ENCODE measurements at places on chromosomes 16 and 17. TPM values are rescaled to one million over a fixed set of nuclear protein-coding genes. Genes with fewer than 3 reads are reported as not detected.

The ARL5C gene
- total RNA-seq: not detected

DNA sequence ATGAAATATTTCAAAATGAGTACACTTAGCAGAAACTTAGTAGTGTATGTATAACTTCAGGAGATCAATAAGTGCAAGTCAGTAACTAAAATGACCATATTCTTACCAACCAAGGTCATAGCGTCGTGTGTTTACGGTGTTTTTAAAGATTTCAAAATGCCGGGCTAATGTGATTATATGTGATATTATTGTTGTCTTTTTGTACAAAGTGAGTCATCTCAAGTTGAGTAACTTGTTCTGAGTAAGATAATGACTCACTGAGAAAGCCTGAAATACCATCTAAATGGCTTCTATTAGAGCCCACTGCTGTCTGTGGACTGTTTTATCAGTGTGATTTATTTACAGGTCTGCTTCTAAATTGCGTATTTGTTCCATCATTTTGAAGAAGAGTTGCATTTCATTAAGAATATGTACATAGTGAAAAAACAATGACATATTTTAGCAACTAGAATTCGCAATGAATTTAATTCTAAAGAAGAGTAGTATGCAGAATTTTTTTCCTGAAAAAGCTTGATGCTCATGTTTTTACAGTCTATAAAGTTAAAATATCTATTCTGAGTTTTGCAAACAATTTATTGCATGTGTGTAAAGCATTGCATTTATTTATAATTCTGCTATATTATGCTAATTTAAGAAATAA lies 12.7 kb downstream of the KRT12 start:
- no peak overlapping the region for H3K27ac ChIP-seq
- no peaks in the 10 kb centered on the region for H3K27me3 ChIP-seq
- no peak overlapping the region for H3K4me3 ChIP-seq
- no peaks in the 10 kb centered on the region for H3K36me3 ChIP-seq

GRCh38 chr17:30173649-30174048 lies 57.0 kb downstream of the NSRP1 start:
- H3K36me3 ChIP-seq: peaks cover 4% of the 10 kb centered on the region
- H3K4me1 ChIP-seq: no peaks in the 10 kb centered on the region

DNA sequence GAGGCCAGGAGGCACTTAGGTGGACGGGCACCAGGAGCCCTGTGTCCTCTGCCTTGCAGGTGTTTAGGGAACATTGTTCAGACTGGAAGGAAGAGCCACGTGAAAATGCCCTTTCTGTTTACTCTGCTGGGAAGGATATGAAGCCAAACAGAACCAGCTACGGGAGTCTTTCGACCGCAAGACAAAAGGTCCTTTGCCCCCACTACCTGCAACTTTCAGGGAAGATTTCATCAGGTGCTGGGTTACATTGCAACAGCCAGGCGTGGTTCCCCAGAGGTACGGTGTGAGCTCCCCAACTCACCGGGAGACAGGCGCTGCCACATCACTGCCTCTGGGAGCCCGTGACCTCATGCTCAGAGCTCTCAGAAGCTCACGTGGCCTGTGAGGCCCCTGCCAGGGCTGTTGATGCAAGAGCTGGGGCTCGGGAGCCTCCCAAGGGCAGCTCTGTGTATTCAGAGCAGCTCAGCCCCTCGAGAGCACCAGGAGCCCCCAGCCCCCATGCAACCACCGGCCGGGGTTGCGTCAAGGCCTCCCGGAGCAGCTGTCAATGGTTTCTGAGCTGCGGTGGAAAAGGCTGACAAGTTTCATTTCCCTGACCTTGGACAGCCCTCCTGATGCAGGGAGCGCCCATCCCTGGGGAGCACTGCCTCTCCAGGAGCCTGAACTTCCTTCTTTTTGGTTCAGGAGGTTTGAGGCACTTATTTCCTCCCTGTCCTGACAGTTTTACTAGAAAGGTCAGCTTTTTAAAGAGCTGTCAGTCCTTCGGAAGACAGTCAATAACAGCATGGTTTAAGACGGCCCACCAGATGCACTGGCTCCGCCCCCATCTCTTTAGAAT lies 42.1 kb downstream of the TBC1D16 start:
- H3K36me3 ChIP-seq: no peaks in the 10 kb centered on the region
- DNase-seq: peak; percentile 33
- H3K4me3 ChIP-seq: no peak overlapping the region
- peaks cover 51% of the 10 kb centered on the region for H3K4me1 ChIP-seq

GRCh38 chr16:66908116-66908515 lies 10.6 kb downstream of the CDH16 start:
- H3K4me1 ChIP-seq: peaks cover 7% of the 10 kb centered on the region
- H3K36me3 ChIP-seq: no peaks in the 10 kb centered on the region
- H3K27me3 ChIP-seq: no peaks in the 10 kb centered on the region
- no peak overlapping the region for H3K27ac ChIP-seq

Measured in CD8-positive, alpha-beta memory T cell (primary cell).